ENCODE measurements at places on chromosomes 1 and 21.

DNA sequence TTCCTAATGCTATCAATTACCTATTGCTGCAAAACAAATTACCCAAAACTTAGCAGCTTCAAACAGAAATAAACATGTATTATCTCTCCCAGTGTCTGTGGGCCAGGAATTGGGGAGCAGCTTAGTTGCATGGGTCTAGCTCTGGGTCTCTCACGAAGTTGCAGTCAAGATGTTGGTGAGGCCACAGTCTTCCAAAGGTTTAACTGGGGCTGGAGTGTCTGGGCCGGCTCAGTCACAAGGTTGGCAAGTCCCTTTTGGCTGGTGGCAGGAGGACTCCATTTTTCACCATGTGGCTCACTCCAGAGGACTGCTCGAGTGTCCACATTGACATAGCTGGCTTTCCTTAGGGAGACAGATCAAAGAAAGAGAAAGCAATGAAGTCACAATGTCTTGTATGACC is 5.0 kb upstream of the LRP8 start:
- no peak for DNase-seq

DNA sequence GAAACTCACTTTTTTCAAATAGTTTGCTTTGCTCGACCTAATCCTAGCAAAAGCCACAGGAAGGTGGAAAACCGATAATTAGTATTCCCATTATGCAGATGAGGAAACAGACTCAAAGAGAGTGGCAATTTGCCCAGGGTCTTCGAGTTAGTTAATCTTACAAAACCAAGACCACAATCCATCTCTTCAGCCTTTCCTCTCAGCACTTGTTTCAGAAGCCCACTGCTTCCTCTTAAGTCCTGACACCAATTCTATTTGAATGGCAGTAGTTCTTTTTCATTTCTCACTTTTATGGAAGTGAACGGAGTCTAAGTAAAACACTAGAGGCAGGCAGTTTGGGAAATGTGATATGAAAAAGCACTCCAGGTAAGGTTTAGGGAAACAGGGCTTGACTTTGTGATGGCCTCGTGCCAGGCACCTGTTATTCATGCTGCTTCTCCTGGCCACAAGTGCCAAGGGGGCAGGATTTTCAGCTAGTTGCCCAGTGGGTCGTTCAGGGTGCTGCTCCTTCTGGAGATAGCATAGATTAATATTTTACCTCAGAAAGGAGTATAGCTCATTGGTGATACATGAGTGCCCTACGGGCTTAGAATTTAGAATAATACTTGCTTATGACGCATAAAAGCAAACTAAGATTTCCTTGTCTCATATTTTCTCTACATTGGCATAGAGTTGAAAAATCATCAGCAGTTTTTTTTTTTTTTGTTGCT is 76.6 kb upstream of the NRIP1 start:
- no peak for DNase-seq

DNA sequence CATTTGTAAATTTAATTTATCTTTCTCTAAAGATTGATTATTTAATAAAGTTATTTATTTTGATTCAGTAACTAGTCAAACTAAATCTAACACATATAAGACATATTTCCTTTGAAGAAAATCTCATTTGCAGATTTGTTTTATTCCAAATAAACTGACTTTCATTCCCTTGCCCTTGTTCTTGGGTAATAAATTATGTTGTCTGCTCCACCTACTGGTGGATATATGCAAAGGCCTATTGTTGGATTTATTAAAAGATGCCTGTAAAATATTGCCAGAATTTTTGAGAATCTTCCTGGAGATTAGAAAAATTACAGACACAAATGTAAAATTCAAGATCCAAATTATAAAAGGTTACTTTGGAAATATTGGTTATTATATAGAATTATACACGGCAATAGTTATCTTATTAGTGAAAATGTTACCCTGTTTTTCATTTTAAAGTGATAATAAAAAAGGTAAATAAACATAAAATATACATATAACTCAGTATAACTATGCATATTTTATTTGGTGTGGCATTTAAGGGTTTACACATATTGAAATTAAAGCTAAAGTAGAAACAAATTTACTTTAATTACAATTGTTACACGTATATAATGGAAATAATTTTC is 116.1 kb downstream of the SPATA17 start:
- no peak for DNase-seq

- DNase-seq: no peak
Measured at GRCh38 chr21:45127937-45128336, 53.6 kb downstream of the ADARB1 start.

DNA sequence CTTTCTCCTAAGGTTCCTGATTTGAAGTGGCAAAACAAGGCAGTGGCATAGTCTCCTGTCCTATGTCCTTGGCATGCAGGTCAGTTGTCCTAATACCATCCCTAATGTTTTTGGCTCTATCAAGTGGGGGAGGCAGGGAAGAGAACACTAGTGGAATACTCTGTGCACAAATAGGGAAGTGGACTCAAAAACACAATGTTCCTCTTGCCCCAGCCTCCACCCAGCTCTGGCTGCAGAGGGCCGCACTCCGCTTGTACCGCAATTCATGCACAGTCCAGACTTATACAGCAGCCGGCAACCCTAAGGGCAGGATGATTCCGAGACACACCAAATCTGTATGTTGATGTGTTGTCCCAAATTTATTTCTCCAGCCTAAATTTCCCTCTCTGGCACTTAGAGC is 14.5 kb downstream of the PLEKHO1 start:
- no peak for DNase-seq

GRCh38 chr1:54859700-54860391 is 27.1 kb downstream of the DHCR24 start:
- no peak for DNase-seq

GRCh38 chr1:24908591-24909259 is 21.4 kb downstream of the RUNX3 start:
- DNase-seq: no peak

GRCh38 chr1:64922336-64922735 is 44.0 kb downstream of the JAK1 start:
- DNase-seq: no peak

DNA sequence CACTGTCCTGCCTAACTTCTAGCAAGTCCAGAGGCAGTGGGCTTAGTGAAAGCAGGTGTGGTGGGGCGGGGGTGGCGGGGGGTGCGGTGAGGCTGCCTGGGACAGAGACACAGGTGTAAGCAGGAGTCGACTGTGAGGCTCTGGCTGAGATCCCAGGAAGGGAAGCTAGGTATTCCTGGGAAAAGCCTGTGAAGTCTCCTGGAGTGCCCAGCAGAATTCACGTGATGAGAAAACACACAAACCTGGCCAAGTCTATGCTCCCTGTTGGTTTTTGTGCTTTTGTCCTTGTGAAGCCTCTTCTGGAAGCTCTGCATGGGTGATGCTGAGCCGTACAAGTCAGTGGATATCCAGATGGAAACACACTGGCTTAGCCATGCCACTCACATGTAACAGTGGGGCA is 5.3 kb downstream of the GALNT2 start:
- no peak for DNase-seq

DNA sequence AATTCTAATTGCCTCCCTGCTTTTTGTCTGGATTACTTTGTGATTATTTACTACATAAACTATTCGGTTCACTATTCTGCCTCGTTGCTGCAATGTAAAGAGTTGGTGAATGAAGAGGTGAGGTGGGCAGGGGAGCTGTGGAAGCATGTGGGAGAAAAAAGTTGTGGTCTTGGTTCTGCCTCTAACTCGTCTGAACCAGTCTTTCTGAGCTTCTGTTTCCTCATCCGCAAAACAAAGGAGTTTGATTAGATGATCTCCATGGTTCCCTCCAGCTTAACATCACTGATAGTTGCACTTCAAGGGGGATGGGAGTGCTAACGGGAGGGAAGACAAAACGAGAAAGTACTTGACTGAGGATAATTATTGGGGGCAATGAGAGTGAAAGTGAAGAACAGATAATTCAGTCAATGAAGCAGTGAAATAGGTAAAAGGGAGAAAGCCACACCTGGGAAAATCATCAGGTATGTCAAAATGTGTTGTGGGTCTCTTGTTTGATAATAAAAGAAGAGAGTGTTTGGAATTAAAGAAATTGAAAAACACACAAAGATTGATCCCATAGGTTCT is 26.2 kb upstream of the UHMK1 start:
- DNase-seq: no peak

GRCh38 chr1:17207966-17208418 is 3.1 kb downstream of the PADI1 start:
- DNase-seq: peak; percentile 69

DNA sequence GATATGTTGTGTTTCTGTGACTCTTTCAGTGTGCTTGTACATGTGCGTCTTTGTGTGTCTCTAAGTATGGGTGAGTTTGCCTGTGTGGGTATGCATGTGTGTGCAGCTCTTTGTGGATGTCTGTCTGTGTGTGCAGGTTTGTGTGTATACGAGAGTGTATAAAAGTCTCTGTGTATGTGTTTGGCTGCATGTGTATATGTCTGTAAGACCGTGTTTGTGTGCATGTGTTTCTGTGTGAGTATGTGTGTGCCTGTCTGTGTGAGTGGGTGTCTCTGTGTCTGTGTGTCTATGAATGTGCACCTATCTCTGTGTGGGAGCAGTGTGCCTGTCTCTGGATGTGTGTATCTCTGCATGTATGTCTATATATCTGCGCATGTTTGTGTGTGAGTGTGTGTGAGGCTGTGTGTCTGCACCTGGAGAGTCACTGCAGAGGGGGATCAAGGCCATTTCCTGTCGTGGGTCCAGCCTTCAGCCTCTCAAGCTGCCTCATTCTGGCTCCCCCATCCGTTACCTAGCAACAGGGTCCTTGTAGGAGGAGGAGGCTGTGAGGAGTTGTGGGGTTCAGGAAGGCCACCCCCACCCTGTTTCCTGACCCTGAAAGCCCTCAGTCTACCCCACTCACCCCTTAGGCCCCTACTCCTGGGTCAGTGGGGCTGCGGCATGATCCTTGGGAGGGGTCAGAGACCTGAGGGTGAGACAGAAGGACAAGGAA is 10.4 kb downstream of the FGR start:
- no peak for DNase-seq

DNA sequence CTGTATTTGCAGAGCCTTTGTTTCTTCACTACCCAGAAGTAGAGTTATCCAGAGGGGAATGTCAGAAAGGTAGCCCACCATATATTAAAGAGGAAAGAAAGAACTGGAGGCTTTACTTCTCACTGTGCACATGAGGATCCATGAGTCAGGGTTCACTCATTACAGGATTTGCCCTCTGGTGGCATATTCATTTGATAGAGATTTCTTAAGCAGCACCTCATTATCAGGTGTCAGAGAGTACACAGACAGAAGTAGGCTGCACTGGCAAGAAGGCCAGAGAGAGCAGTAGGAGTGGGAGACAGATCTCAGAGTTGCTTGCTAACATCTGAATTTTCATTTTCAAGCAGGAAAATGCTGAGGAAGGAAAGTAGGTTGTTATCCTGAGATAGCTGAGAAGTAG is 123.8 kb downstream of the PIK3R3 start:
- DNase-seq: no peak

- peak; percentile 0 for DNase-seq
Measured at GRCh38 chr1:239387304-239388158, 1.2 kb downstream of the CHRM3 start.

GRCh38 chr1:204318324-204318723 is 41.4 kb downstream of the PLEKHA6 start:
- no peak for DNase-seq

DNA sequence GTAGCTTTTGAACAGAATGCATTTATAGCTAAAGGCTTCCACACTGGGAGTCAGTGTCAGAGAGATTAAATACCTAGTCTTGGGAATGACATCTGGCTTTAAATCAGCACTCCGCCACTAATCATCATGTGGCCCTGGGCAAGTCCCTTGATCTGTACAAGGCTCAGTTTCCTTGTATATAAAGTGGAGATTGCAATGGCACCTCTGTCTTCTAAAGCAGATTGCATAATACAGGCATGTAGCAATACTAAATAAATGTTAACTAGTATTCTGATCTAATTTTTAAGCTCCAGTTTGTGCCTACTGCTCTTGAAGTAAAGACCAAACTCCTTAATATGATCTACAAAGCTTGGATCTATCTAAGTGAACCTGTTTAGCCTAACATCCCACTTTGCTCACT is 249.4 kb downstream of the PLPP3 start:
- DNase-seq: no peak

DNA sequence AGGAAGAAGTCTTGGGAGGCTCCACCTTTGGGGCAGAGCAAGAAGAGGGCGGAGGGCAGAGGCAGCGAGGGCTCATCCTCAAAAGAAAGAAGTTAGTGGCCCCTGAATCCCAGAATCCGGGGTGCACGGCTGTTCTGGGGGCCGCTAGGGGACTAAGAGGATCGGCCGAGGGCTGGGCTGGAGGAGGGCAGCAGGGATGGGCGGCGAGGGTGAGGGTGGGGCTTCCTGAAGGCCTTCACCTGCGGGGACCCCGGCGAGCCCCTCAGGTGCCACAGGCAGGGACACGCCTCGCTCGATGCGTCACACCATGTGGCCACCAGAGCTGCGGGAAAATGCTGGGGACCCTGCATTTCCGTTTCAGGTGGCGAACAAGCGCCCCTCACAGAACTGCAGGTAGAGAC is 23.9 kb downstream of the COL6A1 start:
- DNase-seq: no peak

- no peak for DNase-seq
Measured at GRCh38 chr1:53430261-53430660, 28.9 kb upstream of the DMRTB1 start.

DNA sequence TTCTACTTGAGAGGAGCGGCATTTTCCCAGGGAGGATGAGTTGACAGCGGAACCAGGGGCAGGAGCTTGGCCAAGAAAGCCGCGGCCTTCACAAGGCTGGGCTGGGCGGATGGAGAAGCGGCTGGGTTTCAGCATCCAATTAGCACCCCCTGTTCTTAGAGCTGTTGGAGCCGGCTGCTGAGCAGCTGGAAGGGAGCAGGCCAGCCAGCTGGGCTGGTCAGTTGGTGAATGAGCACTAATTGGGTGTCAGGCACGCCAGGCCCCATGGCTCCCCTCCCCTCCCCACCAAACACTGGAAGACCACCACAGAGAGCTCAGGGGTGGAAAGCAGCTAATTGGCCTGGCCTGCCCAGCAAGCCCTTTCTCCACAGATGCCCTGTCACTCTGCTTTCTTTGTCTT is 245.6 kb downstream of the RRAGC start:
- no peak for DNase-seq

GRCh38 chr1:157249739-157250138 is 111.5 kb upstream of the ETV3 start:
- DNase-seq: no peak

GRCh38 chr1:116777831-116778830 is 23.9 kb downstream of the CD2 start:
- no peak for DNase-seq

- DNase-seq: no peak
Measured at GRCh38 chr21:27555996-27556395, 589.1 kb upstream of the ADAMTS5 start.

DNA sequence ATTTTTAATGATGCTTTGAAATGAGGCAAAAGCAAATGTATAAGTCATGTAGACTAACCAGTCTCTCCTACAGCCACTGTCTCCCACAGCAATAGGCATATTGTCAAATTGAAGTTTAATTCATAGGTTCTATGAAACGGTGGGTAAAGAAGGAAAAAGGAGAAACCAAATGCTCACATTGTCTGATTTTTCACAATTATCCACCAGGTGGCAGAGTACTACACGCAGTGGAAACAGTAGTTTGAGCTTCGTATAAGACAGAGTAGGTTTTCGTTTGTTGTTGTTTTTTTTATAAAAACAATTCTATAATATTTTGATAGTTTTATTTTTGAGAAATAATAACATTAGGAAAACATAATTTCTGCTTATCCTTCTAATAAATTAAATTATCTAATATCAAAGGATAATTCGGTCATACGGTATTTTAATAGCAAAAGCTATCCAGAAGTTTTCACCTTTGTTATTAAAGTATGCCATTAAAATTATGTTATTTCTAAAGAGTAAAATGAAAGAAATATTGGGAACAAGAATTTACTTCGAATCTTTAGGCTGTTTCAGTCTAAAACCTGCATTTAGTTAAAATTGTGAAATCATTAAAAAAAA is 39.1 kb downstream of the TYW3 start:
- no peak for DNase-seq
